ENCODE measurements at places on chromosomes 12 and 14.

DNA sequence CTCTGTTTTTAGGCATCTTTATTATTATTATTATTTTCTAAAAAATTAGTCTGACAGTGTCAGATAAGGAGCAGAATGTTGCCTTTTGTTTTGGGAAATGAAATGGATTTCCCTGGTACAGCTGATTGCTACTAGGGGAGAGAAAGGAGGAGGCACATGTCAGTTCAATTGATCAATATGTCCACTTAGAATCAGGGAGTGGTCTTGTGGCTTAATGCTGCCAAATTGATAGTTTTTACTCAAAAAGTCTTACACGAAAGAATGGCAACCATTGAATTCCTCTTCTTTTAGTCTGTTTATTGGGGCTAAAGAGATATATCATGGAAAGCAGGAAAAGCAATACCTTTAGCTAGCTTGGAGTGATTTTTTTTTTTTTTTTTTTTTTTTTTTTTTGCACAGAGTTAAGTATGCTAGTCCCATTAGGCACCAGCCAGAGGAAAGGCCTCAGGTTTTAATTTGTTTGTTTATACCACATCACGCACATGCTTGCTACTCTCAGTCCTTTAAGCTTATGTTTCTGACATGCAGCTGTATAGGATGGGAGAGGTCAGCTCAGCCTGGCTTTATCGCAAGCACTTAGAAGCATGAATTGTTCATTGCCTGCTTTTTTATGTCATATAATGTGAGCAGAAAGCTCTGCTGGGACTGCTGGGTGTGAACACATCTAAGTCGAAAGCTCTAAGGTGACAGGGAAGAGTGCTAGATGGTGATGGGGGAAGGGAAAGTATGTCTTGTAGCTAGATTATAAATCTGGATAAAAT, 1.4 kb downstream of the AKAP6 start:
- no peak for DNase-seq

GRCh38 chr14:69261761-69262331, 1.9 kb downstream of the GALNT16 start:
- no peak for DNase-seq

- DNase-seq = no peak
These were observed 6.3 kb upstream of the CTDSP2 start for GRCh38 chr12:57852620-57853500.

DNA sequence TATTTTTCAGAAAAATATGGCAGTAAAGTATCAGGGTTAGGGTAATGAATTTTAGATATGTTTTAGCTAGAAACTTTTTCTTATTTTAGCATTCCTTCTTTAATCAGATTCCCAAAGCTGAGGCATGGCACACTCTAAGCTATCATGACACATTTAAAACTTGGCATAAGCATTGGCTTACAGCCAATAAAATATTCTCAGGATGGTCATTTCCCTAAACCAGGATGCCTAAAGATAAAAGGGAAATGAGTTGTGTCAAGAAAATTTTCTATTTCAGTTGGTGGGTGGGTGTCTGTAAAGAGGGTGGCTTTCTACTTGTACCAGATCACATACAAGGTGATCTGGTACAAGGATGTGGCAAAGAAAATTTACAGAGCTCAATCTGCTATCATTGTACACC, 47.8 kb downstream of the PEBP1 start:
- DNase-seq = no peak

GRCh38 chr12:3030821-3031429, 46.3 kb upstream of the TSPAN9 start:
- DNase-seq = no peak

GRCh38 chr14:48876806-48877340, 709.3 kb downstream of the RPS29 start:
- no peak for DNase-seq

GRCh38 chr12:66590275-66590985, 88.4 kb downstream of the GRIP1 start:
- DNase-seq = no peak

GRCh38 chr12:30457621-30458289, 237.9 kb downstream of the IPO8 start:
- no peak for DNase-seq

GRCh38 chr14:22039938-22040780, 366.5 kb upstream of the OR4E1 start:
- no peak for DNase-seq

DNA sequence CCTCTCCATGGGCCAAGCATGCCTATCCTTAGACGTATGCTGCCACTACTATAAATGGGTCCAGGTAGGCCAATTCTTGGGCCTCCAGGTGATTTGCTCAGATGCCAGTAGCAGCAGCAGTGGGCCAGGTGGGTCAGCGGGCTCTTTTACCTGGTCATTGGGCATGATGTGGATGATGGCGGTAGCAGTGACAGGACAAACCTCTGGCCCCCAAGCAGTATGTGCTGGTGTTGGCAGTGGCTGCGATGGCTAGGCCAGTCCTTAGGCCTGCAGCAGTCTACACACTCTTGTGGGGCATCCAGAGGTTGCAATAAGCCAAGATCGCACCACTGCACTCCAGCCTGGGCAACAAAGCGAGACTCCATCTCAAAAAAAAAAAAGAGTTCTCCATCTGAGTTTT, 19.1 kb upstream of the VASH1 start:
- DNase-seq = no peak

DNA sequence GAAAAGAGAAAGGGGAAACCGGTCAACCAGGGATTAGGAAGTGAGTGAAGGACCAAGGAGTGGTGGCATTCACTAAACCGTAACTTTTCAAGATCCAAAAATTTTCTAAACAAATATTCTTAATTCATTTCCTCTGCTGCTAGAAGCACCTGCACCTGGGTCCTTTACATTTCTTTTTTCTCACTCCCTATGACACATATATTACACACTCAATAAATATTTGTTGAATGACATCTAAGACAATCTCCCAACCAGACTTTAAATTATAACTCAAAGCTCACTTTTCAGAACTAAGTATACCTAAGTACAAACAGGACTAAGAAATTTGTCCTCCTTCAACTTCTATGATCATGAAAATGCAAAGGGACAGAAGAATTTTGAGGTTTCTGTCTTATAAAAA, 11.1 kb downstream of the TTC5 start:
- no peak for DNase-seq

DNA sequence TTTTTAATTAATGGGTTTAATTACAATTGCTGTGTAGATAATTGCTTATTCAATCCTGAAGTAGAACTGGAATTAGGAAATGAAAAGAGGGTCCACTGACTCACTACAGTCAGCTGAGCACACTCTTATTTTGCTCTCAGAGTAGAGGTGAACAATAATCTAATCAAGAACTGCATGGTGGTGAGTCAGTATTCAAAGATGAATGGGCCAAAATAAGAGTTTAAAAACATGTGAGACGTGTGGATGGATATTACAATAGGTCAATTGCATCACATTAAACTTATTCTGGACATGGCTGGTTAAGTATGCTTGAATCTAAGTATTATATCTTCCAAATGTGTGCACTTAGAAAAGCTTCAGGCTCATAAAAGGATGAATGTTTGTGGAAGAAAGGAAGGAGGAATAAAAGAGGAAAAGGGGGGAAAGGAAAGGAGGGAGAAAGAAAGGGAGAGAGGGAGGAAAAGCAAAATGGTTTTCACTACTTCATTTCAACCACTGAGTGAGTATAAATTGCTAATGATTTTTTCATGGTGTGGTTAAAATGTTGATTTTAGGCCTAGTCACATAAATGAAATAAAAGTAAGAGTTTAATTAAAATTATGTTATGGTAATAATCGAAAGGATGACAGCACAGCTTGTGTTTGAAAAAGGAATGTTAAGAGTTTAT, 27.0 kb upstream of the EEA1 start:
- DNase-seq = no peak

DNA sequence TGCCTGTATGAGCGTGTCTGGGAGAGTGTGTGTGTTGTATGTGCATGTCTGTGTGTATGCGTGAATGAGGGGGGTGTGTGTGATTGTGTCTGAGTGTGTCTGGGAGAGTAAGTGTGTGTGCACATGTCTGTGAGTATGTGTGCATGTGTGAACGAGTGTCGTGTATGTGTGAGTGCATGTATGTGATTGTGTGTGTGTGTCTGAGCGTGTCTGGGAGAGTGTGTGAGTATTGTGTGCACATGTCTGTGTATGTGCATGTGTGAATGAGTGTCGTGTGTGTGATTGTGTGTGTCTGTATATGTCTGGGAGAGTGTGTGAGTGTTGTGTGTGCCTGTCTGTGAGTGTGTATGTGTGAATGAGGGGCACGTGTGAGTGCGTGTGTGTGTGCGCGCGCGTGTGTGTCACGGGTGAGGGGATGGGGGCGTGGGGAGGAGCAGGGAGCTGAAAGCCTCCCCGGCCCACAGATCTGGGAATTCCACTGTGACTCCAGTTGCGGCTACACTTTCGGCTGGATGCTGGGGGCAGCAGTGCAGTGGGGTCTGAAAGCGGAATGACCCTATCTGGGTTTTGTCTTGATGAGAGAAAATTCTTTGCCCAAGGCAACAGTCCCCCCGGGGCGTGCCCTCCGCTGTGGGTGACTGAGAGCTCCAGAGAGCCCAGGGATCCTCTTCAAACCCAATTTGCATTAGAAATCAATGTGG, 138.1 kb upstream of the MED13L start:
- DNase-seq = no peak

DNA sequence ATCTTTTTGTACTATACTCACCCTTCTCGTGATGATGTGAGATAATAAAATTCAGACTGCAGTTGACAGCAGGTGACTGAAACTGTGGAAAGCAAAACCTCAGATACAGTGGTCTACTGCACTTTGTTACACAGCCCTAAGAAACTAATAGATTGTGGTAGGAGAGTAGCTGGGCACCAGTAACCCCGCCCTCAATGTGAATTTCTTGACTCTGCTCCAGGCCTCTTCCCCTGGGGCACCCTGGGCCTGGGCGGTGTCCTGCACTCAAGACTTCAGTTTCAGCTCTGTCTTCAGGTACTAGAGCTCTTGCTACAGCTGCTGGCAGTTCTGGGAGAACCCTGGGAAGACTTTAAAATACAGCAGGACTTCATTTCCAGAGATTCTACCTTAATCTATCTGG, 197.6 kb upstream of the AVPR1A start:
- DNase-seq = no peak

- no peak for DNase-seq
These were observed 71.2 kb downstream of the SAMD4A start for GRCh38 chr14:54638135-54638446.

DNA sequence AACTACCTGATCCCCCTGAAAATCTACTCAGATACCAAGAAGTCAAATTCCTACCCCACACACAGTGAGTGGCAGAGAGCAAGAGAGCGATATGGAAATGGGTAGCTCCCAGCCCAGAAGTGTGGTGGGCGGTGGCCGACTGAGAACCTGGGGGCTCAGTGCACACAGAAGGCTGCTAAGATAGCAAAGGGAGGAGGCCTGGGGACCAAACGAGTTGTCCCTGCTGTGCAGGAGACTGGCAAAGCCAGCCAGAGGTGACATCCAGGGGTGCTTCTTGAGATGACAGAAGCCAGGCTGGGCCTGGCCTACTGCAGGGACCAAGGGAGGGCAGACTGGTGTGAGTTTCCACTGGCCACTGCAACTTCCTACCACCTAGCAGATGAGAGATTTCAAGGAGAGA, 52.9 kb downstream of the VWF start:
- DNase-seq = no peak

- no peak for DNase-seq
These were observed 196.5 kb downstream of the NOVA1 start for GRCh38 chr14:26401179-26401968.

- no peak for DNase-seq
These were observed 43.8 kb downstream of the SENP1 start for GRCh38 chr12:48061938-48062719.

DNA sequence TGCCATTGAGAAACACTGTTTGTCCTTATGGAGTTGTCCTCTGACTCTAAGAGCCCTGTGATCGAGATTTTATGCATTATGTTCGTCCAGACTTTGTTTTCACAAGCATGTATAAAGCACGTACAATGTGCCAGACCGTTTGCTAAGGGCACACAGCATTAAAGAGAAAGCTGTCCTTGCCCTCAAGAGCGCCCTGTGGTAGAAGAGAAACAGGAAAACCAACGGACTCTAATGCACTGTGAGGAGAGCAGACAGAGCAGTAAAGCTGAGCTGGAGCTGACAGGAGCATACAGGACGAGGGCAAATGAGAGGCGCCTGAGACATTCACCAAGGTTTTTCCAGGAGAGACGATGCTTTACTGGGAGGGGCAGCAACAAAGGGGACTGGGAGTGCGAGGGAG, 66.2 kb upstream of the OVCH1 start:
- no peak for DNase-seq

DNA sequence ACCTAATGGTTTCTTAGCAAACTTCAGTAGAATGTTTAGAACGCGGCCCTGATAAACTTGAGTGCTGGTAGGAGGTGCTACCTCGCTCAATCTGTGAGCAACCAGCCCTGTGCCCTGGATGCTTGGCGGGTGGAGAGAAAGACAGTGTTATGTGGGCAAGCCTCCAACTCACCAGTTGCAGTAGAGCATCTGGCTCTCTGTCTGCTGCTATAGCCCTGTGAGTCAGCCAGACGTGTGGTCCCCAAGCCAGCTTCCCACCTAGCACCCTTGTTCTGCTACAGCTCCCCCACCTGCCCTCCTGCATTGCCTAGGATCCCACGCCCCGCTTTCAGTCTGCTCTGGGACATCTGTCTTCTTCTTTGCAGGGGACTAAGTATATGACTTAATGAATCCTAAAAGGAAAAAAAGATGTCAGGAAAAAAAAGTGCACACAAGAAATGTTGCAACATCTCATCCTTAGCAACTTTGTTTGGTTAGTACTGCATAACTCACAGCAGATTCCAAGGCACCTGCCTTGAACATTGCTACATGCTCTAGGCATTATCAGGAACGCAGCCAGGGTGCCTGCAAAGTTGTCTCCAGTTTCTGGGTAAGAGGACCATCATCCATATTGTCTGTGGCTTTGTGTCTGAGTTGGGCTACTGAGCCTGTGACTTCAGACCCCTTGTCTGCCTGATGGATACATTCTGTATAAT, 13.6 kb downstream of the SNRNP35 start:
- DNase-seq = no peak

- DNase-seq = no peak
These were observed 6.0 kb downstream of the CDKN1B start for GRCh38 chr12:12723149-12723680.

GRCh38 chr14:64554556-64554955, 4.8 kb downstream of the PPP1R36 start:
- no peak for DNase-seq

GRCh38 chr12:127280393-127281275, 986.3 kb upstream of the TMEM132C start:
- no peak for DNase-seq

GRCh38 chr12:64951944-64952343, 127.5 kb downstream of the TBC1D30 start:
- no peak for DNase-seq

DNA sequence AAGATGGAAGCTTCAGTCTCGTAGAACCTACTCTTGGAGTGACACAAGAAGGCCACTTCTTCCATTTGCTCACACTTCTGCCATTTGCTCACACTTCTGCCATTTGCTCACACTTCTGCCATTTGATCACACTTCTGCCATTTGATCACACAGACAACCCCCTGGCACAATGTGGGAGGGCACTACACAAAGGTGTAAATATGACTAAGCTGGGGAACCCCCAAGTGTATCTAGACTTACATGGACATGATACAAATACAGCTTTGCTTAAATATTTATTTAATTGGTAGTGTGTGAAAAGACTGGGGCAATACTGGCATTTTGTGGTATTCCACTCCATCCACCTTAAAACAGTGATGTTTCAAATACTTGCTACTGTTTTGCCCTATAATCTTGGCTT, 296.2 kb upstream of the PPFIA2 start:
- DNase-seq = no peak
